ENCODE measurements at places on chromosomes 3 and 15.

DNA sequence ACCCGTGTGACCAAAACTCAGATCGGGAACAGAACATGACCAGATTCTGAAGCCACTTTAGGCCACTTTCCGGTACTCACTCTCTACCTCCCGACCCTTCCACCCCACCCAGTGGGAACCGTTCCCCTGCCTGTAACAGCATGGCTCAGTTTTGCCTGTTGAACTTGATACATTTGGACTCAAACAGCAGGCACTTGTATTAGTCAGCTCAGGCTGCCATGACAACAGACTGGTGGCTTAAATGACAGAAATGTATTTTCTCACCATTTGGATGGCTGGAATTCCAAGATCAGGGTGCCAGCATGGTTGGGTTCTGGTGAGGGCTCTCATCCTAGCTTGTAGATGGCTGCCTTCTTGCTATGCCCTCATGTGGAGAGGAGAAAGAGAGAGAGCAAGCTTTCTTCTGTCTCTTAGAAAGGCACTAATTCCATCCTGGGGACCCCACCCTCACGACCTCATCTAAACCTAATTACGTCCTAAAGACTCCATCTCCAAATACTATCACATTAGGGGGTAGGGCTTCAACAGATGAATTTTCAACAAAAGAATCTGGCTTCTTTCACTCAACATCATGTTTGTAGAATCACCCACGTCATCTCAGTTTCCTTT, 9.3 kb upstream of the SSUH2 start:
- no peak for DNase-seq

GRCh38 chr15:31498329-31498728, 171.7 kb downstream of the KLF13 start:
- no peak for DNase-seq

GRCh38 chr3:71025010-71025409, 558.5 kb downstream of the FOXP1 start:
- DNase-seq = no peak

GRCh38 chr3:71064956-71065763, 518.4 kb downstream of the FOXP1 start:
- DNase-seq = peak; percentile 4

- DNase-seq = no peak
Observed at GRCh38 chr3:188568736-188569135, 414.8 kb downstream of the LPP start.

DNA sequence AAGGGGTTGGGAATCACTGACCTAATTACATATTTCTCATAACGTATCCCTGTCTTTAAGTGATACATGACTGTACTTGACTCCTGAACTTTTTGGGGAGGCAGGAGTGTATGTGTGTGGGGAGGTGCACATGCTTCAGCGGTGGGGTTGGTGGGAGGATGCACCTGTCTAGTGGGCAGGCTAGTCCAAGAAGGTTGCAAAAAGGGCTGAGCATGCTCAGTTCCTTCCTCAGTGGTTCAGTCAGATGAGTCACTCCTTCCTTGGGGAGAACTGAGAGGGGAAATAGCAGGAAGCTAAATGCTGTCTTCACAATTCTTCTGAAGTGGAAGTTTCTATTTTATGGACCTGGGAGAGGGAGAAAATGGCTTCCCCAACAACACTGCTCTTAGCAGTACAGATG, 24.6 kb upstream of the AP4E1 start:
- no peak for DNase-seq

GRCh38 chr3:42163622-42164244, 72.6 kb downstream of the TRAK1 start:
- DNase-seq = no peak

DNA sequence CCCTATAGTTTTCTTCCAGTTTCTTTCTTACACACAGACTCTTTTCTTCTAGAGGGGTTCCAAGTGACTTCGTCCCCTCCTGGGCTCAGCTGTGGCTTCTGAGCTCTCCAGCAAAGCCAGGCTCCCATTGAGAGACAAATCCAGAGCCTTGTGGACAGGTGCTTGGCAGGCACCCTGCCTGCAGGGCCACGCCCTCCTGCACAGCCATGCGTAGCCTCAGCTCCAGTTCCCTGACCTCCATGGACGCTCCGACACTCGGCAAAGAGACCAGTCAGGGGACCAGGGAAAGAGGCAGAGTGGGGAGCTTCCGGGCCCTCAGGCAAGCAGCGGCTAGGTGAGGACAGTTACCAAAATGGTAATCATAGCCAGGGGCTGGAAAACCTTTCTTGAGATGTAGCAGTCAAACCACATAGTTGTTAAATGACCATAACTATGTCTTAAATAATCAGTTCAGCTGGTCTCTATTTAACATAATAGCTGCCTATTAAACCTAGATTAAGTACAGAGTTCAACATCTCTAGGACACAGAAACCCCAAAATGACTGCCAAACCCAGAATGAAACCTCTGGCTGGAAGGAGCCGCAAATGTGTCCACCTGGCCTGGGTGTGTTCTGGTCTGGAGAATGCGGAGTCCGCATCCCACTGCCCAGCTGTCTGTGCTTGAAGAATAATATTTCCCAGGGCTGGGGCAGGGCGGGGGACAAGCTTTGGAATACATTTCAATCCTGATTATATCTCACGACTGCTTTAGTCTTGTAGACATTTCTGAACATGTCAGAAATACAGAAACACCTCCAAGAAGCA, 69.3 kb upstream of the RGMA start:
- no peak for DNase-seq
